ENCODE measurements at places on chromosomes 12 and 14. TPM values are rescaled to one million over a fixed set of nuclear protein-coding genes. Genes with fewer than 3 reads are reported as not detected.
A peak's percentile ranks its signal among the peaks of the same experiment; 100 is the strongest.

- no peak for DNase-seq
Measured at GRCh38 chr12:4015225-4016091, 142.3 kb upstream of the PARP11 start.

- no peak for DNase-seq
Measured at GRCh38 chr12:49621651-49622500, 1.5 kb upstream of the PRPF40B start.

- DNase-seq = no peak
Measured at GRCh38 chr14:69475194-69475818, 9.2 kb upstream of the PLEKHD1 start.

DNA sequence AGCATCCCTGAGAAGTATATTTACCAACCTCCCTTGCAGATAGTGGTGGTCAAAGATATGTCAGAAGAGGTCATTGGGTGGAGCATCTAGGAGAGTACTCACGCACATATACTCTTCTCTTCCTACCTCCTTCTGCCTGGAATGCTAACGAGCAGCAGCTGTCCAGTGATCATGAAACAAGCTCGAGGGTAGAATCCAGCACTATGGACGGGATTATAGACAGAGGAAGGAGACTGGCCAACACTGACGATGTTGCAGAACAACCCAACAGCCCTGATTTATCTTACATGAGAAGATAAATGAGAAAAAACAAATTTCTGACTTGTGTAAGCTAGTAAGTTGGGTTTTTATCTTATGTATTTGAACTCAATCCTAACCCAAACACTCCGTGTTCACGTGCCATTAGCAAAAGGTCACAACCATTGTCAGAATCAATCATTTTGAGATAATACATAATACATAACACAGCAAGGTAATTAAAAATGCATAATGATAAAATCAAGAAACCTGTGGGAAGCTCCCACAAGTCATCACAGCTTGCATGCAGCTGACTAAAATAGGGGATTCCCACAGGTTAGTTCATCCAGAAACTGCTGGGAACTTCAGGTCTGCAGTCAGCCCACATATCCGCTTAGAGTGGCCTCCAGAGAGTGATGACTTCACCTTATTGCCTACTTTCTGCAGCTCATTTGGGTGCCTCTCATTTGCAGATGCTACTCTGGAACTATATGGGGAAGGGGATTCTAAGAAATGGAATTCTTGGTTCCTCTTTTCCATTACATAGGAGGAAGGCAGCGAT, 36.3 kb upstream of the STK38L start:
- DNase-seq = no peak

- no peak for DNase-seq
Measured at GRCh38 chr12:56661560-56661959, 15.8 kb upstream of the ATP5F1B start.

GRCh38 chr14:77498120-77498979, at the start of gene ISM2:
TSS of gene ISM2 (minus strand) at chr14:77498816. CDS start at chr14:77498793, 23 bp downstream.
- no peak for DNase-seq

DNA sequence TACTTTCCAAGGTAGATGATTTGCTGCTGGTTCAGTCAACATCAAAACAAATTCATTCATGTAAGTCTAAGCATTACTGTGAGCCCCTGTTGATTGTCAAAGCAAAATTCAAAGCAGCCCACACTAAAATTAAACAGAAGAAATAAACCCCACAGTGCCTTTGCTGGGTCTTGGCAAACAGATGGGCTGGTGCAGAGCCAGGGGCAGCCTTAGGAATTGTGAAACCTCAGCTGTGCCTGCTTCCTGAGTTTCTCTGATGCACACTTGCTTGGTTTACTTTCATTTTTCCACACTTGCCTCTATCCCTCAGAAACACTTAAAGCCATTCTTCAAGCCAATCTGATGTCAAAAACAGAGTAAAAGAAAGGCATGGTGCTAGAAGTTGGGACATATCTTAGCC, 6.6 kb upstream of the PLEKHG7 start:
- DNase-seq = peak; percentile 13

- no peak for DNase-seq
Measured at GRCh38 chr12:268483-268840, 5.8 kb upstream of the SLC6A13 start.

- no peak for DNase-seq
Measured at GRCh38 chr12:117646520-117646919, 285.1 kb upstream of the NOS1 start.

DGKA gene
- 41.4 TPM for total RNA-seq

SLC6A12 gene
- 0.10 TPM for total RNA-seq

NANOG gene
- not detected for total RNA-seq

SPPL3 gene
- 28.5 TPM for total RNA-seq
